ENCODE measurements at places on chromosomes 4 and X.

GRCh38 chr4:76582074-76582816, 147.2 kb downstream of the SHROOM3 start:
- DNase-seq = no peak

DNA sequence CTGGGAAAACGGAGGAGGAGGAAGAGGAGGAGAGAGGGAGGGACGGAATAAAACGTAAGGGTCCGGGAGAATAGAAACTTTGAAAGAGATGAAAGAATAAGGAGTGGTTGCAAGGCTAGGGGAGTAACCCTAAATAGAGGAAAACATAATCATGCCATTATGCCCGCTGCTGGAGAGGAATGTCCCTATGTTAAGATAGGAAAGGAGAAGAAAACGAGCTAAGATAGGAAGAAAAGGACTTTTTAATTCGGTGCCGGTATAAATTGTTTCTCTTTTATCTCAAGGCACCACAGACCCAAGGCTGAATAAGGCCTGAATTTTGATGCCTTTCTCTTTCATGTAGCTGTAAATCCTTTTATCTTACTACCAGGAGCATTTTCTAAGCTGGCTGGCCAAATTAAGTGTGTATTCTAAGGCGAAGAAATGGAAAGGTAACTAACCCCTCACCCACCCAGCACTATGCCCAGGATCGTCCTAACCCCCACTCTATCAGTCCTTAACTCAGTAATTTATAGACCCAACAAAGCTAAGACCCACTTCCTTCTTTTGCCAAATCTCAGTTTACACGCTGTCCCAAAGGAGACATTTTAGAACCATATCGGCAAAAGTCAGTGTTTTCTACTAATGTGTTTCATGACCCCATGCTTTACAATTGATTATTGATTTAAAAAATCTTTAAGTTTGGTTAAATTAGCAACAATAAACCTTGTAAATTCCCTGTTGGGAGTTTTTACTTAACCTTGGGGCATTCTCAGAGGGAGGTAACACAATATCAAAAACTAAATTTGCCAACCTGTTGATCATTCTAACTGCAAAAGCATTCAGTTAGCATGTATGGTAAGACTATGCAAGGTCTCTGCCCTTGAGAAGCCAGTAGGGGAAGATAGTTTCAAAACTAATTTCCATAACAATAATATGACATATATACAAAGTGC, 1.1 kb upstream of the CUL4B start:
- DNase-seq = no peak

GRCh38 chr4:26116057-26116456, 202.0 kb downstream of the SMIM20 start:
- DNase-seq = no peak

- no peak for DNase-seq
These were observed 32.7 kb upstream of the SLC25A4 start for GRCh38 chr4:185110375-185110823.

DNA sequence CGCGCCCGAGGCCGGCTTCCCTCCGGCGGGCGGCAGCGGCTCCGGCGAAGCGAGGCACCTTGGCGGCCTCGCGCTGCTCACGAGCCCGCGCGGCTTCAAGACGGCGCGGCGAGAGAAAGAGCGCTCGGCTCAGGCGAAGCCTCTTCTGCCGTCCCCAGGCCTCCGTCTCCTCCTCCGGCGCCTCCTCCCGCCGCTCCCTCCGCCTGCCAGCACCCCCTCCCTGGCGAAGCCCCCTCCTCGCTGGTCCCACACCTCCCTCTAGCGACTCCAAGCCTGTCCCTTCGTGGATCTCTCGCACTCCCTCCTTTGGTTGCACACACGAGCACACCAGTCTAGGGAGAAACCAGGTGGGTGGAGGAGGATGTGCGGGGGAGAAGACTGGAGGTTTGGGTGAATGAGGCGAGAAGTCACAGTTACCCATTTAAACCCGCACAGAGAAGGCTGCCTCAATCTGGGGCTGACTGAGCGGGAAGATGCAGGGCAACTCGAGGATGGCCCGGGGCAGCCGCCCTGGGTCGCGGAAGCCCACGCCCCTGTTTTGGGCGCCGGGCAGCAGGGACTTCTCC, at the start of gene CAMK2D:
Gene CAMK2D, minus strand, starts transcription at position 119 of the 566 bp plus-strand sequence. CDS start 670 bp downstream, outside the sequence.
- peak; percentile 94 for DNase-seq

DNA sequence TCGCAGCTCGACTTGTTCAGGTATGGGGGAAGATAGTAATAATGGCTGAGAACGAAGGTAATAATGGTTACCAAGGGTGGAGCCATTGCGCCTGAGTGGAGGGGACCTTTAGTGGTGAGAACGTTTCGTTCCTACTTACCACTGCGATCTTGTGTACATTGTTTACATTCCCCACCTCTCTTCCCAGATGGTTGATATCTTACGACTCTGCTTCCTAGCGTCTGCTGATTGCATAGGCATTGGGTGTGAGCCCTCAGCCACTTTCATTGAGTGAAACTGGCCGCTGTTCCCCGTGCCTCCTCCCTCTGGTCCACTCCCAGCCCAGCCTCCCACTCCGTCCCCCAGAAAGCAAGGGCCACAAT, 850 bp downstream of the IGBP1 start:
- DNase-seq = no peak

DNA sequence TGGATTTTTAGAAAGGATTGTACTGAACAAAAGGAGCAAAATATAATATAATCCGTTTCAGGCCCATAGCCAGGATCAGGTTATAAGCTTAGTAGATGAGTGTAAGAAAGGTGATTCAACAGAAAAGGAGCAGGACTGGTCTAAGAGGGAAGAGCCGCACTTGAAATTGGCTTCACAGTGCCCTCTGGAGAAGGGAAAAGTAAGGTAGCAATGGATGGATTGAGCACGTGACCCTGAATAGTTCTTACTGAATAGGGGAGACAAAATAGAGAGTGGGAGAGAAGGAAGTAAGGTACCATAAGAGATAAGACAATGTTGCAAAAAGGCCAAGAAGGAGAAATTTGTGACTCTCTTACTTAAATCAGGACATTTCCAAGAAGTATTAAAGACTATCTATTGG, 15.6 kb downstream of the CXorf66 start:
- no peak for DNase-seq

- DNase-seq = no peak
These were observed 86.0 kb upstream of the C1QTNF7 start for GRCh38 chr4:15341733-15342300.

GRCh38 chr4:61824454-61824853, 624.3 kb downstream of the ADGRL3 start:
- DNase-seq = no peak

GRCh38 chr4:62210486-62210885, 1010.4 kb downstream of the ADGRL3 start:
- DNase-seq = no peak

DNA sequence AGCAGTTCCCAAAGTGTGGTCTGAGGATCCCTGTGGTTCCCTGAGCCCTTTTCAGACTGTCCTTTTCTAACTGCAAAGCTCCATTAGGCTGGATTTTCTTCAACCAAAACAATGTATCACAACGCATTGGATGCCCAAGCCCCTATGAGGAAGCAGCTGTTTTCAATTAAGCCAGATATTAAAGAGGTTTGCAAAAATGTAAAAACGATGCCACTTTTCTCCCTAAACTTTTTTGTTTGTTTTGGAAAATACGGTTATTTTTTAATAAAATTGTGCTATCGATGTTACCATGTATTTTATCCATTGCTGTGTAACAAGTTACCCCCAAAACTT, 170.4 kb upstream of the BCOR start:
- no peak for DNase-seq

GRCh38 chr4:125573368-125573767, 258.6 kb downstream of the FAT4 start:
- no peak for DNase-seq

DNA sequence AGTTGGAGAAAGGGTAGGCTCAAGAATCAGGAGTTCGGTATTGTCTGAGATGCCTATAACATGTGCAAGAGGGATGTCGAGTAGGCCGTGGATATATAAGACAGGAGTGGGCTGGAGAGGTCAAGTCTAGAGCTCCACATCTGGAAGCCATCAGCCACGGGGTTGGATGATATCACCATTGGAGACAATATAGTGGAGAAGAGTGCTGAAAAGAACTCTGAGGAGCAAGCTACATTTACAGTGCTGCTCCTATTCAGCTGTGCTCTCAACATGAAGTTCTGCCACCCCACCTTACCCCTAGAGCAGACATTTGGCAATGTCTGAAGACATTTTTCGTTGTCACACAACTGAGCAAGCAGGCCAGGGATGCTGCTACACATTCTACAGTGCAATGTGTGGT, 20.9 kb upstream of the PLAC1 start:
- DNase-seq = no peak

DNA sequence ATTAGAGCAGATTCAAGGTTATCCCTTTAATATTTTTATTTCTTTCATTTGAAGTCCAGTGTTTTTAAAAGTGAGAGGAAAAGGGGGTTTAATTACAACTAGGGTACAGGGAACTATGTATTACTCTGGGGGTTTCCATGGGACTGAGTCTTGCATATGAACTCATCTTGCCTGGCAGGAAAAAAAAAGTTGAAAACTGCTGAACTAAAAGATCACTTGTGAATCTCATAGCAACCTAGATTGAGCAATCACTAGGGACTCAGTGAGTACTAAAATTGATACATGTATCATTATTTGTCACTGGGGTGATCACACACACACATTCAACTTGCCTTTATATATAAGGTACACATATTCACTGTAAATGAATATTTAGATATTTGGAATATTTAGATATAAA, 180.7 kb upstream of the SFRP2 start:
- DNase-seq = no peak

- DNase-seq = no peak
These were observed 64.2 kb upstream of the SPP1 start for GRCh38 chr4:87911252-87911774.

- no peak for DNase-seq
These were observed 58.5 kb downstream of the PRPS1 start for GRCh38 chrX:107686792-107687191.

GRCh38 chr4:76748649-76749048, 149.3 kb downstream of the SOWAHB start:
- DNase-seq = no peak

DNA sequence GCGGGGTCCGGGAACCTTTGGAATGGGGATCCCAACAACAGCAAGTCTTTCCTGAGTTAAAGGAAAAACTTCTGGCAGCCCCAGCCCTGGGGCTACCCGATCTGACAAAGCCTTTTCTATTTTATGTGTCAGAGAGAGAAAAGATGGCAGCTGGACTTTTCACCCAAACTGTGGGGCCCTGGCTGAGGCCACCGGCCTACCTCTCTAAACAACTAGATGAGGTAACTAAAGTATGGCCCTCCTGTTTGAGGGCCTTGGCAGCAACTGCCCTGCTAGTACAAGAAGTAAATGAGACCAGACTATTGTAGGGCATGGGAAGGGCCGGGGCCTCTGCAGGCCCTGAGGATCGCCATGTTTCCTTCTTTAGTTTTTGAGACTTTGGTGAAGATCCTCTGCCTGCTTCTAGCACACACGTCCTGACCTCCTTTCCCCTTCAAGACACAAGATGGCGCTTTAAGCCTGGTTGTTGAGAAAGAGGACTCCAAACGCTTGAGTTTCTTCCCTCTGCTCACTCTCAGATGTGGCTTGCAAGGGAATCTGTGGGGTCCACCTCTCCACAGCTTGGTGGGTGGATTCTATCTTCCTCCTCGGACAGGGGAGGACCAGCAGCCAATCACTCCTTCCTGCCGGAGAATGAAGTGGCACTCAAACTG, 18.5 kb upstream of the DRD5 start:
- DNase-seq = peak; percentile 13

DNA sequence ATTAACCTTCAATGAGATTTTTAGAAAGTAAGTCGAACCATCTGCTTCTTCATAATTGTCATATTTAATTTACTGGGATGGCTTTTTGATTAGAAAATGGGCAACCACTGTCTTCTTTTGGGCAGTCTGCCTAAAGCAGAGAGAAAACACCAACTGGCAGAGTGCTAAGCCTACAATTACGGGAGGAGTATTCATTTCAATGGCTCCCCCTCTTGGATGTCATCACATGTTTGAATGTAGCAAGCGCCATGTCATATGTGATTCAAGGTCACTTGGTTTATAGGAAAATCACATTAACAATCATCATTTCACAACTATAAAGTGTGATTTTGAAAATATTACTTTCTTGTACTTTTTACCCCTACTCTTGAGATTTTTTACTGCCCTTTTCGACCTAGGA, 261.9 kb downstream of the FRMPD4 start:
- no peak for DNase-seq

DNA sequence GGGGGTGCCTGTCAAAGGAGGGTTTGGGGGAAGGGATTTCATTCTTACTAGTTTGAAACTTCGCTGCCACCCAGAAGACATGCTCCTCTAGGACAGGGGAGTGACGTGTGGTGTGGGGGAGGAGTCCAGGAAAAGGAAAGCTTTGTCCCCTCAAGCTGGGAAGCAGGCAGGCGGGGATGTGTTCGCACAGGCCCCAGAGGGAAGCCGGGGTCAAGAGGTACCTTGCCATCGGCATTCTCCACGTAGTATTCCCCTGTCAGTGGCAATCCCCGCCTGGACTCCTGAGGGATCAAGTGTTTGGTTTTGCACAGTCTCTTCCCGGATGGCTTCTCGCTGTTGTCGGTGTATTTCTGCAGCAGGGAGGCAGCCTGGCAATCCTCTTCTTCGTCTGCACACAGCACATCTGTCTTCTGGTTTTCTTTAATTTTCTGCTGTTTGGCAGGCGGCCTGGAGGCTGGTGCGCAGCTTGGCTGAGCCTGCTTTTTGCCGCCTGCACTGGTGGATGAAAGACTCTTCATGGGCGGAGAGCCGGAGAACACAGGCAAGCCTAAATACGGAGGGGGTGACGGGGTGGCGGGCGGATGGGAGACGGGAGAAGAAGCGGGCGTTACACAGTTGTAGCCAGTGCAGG, 35.1 kb downstream of the BCOR start:
- DNase-seq = peak; percentile 29

DNA sequence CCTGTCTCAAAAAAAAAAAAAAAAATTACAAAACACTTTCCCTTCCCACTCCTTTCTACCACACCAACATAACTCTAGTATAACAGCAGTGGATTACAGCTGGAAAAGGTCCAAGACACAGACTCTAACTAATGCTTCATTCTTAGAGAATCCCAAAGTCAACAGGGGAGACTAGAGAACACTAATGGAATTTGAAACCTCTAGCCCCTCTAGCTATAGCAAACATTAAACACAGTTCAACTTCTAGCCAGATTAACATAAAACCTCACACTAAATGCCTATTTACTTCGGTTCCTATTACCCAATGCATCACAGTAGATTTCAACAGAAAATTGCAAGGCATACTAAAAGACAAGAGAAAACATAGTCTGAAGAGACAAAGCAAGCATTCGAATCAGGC, 10.5 kb upstream of the DHX15 start:
- DNase-seq = no peak

DNA sequence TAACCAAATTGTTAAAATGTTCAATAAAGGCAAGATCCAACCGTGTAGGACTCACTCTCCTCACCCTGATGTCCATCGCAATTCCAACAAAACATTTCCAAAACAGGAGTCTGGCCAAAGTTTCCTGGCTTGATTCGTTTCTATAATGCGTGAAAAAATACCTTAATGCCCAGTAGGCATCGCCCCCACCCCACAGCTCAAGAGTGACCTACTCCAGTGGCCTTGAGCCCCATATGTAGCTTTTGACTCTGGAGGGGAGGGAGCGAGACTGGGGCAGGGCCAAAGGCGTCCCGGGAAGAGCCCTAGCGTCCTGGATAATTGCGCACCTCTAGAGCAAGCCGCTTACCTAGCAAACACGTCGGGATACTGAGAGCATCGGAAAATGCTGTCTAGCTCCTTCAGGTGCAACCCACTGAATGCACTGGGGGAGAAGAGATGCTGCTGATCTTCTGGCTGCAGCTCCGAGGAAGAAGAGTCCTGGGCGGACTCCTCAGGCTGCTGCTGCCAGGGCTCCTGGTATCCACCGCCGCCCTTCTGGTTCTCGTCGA, 55.6 kb upstream of the NKAP start:
- no peak for DNase-seq

- DNase-seq = no peak
These were observed 296.2 kb downstream of the PAPSS1 start for GRCh38 chr4:107423677-107424405.
